ENCODE measurements at places on chromosomes 7 and 10. TPM values are rescaled to one million over a fixed set of nuclear protein-coding genes. Genes with fewer than 3 reads are reported as not detected.

DNA sequence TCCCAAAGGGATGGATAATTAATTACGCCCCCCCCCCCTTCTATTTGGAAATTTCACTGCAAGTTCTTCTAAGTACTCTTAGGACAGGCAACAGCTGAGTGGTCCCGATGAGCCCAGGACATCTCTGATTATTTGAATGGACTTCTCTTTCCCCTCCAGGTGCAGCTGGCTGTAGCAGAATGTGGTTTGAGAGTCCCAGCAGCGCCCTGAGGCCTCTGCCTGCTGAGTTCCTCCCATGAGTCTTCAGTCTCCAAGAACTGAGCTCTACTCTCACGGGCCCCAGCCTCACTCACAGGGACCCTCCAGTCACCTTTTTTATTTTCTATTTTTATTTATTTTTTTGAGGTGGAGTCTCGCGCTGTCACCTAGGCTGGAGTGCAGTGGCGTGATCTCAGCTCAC, 63.6 kb upstream of the SFMBT2 start:
- no peaks in the 10 kb centered on the region for H3K36me3 ChIP-seq
- H3K27ac ChIP-seq: no peak overlapping the region
- H3K4me1 ChIP-seq: no peaks in the 10 kb centered on the region
- no peaks in the 10 kb centered on the region for H3K27me3 ChIP-seq
- no peak overlapping the region for H3K4me3 ChIP-seq

GRCh38 chr10:106711313-106711906, 453.1 kb downstream of the SORCS1 start:
- no peak overlapping the region for H3K27ac ChIP-seq
- H3K27me3 ChIP-seq: no peaks in the 10 kb centered on the region
- peak; percentile 65 for DNase-seq

GRCh38 chr7:2953588-2954407, 89.9 kb downstream of the CARD11 start:
- H3K4me3 ChIP-seq: no peak overlapping the region
- H3K4me1 ChIP-seq: no peaks in the 10 kb centered on the region
- DNase-seq: no peak
- no peak overlapping the region for H3K27ac ChIP-seq

- H3K36me3 ChIP-seq: no peaks in the 10 kb centered on the region
- peaks cover 11% of the 10 kb centered on the region for H3K4me1 ChIP-seq
- H3K4me3 ChIP-seq: no peak overlapping the region
- no peak overlapping the region for H3K27ac ChIP-seq
- DNase-seq: no peak
- no peaks in the 10 kb centered on the region for H3K27me3 ChIP-seq
Observed at GRCh38 chr7:1940402-1940786, 270.3 kb downstream of the ELFN1 start.

- H3K27me3 ChIP-seq: no peaks in the 10 kb centered on the region
- H3K4me3 ChIP-seq: no peak overlapping the region
- H3K36me3 ChIP-seq: no peaks in the 10 kb centered on the region
Observed at GRCh38 chr10:33293076-33293475, 41.4 kb downstream of the NRP1 start.

GRCh38 chr10:118173296-118173695, 126.6 kb upstream of the RAB11FIP2 start:
- H3K36me3 ChIP-seq: no peaks in the 10 kb centered on the region
- no peaks in the 10 kb centered on the region for H3K4me1 ChIP-seq
- H3K27me3 ChIP-seq: no peaks in the 10 kb centered on the region
- no peak overlapping the region for H3K27ac ChIP-seq

DNA sequence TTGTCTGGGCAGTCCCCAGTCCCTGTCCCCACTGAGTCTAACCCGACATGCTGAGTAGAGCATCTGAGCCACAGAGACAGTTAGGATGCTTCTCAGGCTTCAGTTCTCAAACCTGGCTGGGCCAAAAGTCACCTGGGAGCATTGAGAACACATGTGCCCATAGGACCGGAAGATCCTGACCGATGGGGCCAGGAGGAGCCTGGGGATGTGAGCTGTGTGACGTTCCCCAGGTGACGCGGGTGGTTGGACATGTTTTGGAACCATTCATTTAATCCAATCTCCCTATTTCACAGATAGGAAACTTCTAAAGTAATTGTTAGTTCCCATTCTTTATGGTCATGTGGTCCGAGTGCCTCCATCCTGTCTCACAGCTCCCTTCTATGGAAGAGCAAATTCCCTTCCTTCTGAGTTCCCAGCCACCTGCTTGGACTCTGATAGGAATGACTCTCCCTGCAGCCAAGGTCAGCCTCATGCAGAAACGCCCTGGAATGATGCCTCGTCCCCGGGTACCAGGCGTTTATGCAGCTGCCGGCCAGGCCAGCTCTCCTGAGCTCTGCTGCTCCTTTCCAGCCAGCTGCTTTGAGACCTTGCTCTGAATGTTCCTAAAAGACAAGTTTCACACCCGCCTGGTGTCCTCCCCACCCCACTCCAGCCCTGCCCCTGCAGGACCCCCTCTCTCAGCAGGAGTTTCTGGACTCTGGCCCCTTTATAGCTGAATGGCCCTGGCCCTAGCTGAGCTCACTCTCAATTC, 166.5 kb upstream of the RHEB start:
- peak; percentile 45 for DNase-seq
- no peaks in the 10 kb centered on the region for H3K27me3 ChIP-seq
- H3K4me1 ChIP-seq: peaks cover 30% of the 10 kb centered on the region

GRCh38 chr7:121402701-121403100, 6.6 kb upstream of the FAM3C start:
- H3K36me3 ChIP-seq: no peaks in the 10 kb centered on the region
- H3K27me3 ChIP-seq: no peaks in the 10 kb centered on the region
- no peak overlapping the region for H3K4me3 ChIP-seq
- H3K4me1 ChIP-seq: peaks cover 6% of the 10 kb centered on the region
- no peak overlapping the region for H3K27ac ChIP-seq
- no peak for DNase-seq

GRCh38 chr7:11486271-11486670, 345.7 kb downstream of the THSD7A start:
- H3K4me3 ChIP-seq: no peak overlapping the region
- no peaks in the 10 kb centered on the region for H3K36me3 ChIP-seq
- no peak overlapping the region for H3K27ac ChIP-seq
- H3K4me1 ChIP-seq: no peaks in the 10 kb centered on the region

GRCh38 chr10:131444862-131445461, 133.4 kb upstream of the TCERG1L start:
- DNase-seq: no peak
- H3K4me3 ChIP-seq: no peak overlapping the region
- peaks cover 17% of the 10 kb centered on the region for H3K27me3 ChIP-seq
- no peaks in the 10 kb centered on the region for H3K4me1 ChIP-seq
- H3K36me3 ChIP-seq: no peaks in the 10 kb centered on the region
- no peak overlapping the region for H3K27ac ChIP-seq

DNA sequence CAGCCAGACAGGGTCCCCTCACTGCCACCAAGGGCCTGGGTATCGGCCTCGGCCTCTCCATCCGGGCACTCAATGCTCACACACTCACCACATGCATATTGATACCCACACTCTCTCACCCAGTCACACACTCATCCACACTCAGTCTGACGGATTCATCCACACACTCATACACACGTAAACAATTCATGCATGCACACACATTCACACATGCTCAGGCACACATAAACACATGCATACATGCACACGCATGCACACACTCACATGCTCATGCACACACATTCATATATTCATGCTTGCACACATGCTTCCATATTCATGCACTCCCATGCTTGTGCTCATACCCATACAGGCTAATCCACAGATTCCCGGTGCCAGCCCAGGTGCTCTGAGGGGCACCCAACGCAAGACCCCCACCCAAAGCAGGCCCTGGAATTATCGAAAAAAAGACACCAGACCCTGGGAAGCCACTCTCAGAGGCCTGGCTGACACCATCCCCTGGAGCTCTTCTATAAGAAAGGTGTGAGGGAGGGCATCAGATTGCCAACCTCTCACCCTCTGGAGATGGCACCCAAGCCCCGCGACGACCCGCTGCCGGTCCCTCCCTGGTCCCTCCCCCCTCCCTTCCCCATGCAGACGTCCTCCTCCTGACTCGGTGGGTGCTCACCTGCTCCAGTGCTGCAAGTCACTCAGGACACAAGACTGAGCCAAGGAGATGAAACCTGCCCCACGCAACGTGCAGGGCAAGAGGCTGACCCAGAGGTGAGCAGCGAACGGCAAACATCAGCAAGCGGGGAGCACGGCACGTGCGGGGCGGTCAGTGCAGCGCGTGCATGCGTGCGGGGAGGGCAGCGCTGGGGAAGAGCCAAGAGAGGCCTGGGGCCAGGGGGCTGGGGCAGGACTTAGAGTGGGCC, 15.2 kb downstream of the STK32C start:
- DNase-seq: no peak
- H3K4me1 ChIP-seq: no peaks in the 10 kb centered on the region
- H3K36me3 ChIP-seq: no peaks in the 10 kb centered on the region
- no peak overlapping the region for H3K27ac ChIP-seq
- H3K27me3 ChIP-seq: peaks cover 8% of the 10 kb centered on the region

- H3K4me3 ChIP-seq: no peak overlapping the region
- H3K36me3 ChIP-seq: no peaks in the 10 kb centered on the region
- no peak overlapping the region for H3K27ac ChIP-seq
- no peaks in the 10 kb centered on the region for H3K4me1 ChIP-seq
- no peak for DNase-seq
- no peaks in the 10 kb centered on the region for H3K27me3 ChIP-seq
Observed at GRCh38 chr7:157438121-157439025, 101.6 kb downstream of the DNAJB6 start.

DNA sequence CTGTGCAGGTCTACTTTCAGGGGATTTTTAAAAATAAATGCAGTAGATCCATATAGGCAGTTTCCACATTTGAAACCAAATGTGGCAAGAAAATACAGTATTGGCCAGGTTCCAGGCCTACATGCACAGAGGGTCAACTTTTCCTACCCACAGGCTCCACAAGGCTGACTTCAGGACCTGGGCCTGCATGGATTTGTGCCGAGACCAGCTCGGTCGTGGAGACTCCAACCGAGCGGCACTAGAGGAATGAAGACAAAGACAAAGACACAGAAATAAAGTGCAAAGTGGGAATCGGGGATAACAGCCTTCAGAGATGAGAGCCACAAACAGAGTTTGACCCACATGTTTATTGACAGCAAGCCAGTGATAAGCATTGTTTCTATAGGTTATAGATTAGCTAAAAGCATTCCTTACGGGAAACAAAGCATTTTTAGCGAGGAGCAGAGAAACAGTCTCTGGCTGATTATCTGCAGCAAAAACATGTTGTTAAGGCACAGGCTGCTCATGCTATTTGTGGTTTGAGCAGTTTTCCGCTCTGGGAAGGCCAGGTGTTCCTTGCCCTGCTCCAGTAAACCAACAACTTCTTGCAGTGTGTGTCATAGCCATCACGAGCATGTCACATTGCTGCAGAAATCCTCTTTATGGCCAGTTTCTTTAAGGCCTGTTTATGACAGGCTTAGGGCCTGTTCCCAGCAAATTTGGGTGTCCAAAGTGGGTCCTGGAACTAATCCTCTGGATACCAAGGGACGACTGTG, 52.6 kb downstream of the ZNF37A start:
- no peaks in the 10 kb centered on the region for H3K4me1 ChIP-seq
- DNase-seq: no peak
- no peak overlapping the region for H3K4me3 ChIP-seq
- H3K27me3 ChIP-seq: no peaks in the 10 kb centered on the region

Gene HYAL4
- total RNA-seq: 0.07 TPM

Gene MRLN
- total RNA-seq: not detected

Gene NEUROG3
- total RNA-seq: not detected

Gene UCN3
- total RNA-seq: not detected

Gene GHRHR
- total RNA-seq: not detected

Gene GPC2
- total RNA-seq: 5.3 TPM

Gene CHAT
- 0.27 TPM for total RNA-seq

Gene IDI2
- not detected for total RNA-seq

Gene TRIM50
- 9.8 TPM for total RNA-seq

Gene OR6B1
- not detected for total RNA-seq

Gene CYP3A7
- total RNA-seq: 803 TPM

Gene PON1
- total RNA-seq: 37.4 TPM

Measured in hepatocyte (in vitro differentiated cells).